Upper lobe of left lung (tissue), 6 donors: ENCODE measurements at places on chromosomes 11 and 22. TPM values are rescaled to one million over a fixed set of nuclear protein-coding genes. Genes with fewer than 3 reads are reported as not detected.

The ZBTB16 gene
- total RNA-seq: 110 TPM

The OR2AT4 gene
- not detected for total RNA-seq

The OR5P2 gene
- total RNA-seq: 1.4 TPM

The CD6 gene
- total RNA-seq: 3.8 TPM

The MOB2 gene
- total RNA-seq: 38.5 TPM

The PSMA1 gene
- total RNA-seq: 113 TPM

The CLNS1A gene
- total RNA-seq: 46.1 TPM

The SF1 gene
- total RNA-seq: 273 TPM

The ANKRD49 gene
- 23.1 TPM for total RNA-seq

The RGL4 gene
- 2.4 TPM for total RNA-seq

The OR51I1 gene
- not detected for total RNA-seq

The SMDT1 gene
- total RNA-seq: 135 TPM

The OR52I1 gene
- not detected for total RNA-seq
